ENCODE measurements at places on chromosomes 16 and 17. TPM values are rescaled to one million over a fixed set of nuclear protein-coding genes. Genes with fewer than 3 reads are reported as not detected.

Gene DBNDD1
- polyA plus RNA-seq, result 23.0 TPM

DNA sequence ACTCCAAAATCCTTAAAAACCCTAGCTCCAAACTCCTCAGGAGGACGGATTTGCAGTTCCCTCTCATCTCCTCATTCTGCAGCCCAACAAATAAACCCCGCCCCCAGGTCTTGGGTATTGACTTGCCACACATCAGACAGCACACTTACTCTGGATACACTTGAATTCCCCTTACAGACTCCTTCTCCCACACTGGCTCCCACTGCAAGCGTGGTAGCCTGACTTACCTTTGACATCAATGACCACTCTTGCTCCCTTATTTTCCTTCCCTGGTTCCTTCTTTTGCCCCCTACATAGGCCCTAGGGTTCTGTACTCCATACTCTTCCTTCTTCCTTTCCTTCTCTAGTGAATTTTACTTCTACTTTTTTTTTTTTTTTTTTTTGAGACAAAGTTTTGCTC, 7.5 kb downstream of the RFFL start:
- DNase-seq, result no peak

Gene CSH1
- not detected for polyA plus RNA-seq

Gene TBC1D3G
- not detected for polyA plus RNA-seq

- peak; percentile 41 for DNase-seq
These were observed 163.4 kb upstream of the CIBAR2 start for GRCh38 chr16:85275533-85276249.

- DNase-seq, result peak; percentile 58
These were observed 251.2 kb downstream of the PARN start for GRCh38 chr16:14378689-14379467.

Gene MT1G
- polyA plus RNA-seq, result 0.56 TPM

- no peak for DNase-seq
These were observed 690.1 kb downstream of the WWOX start for GRCh38 chr16:78789561-78789960.

DNA sequence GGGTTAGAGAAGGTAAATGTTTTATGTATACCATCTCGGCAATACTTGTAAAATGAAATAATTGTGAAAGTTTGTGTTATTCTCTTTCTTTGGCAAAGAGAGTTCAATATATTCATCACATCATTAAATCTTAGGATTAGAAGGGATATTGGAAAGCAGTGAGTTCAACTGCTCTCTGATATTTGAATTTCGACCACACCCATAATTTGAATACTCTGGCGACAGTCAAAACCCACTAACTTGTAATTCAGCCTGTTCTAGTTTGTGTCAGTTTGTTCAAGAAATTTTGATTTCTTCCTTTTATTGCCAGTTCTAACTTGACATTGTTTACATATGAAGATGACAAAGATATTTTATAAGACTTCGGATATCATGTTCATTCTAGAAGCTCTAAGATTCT, 1380.5 kb upstream of the CDH8 start:
- DNase-seq, result no peak

GRCh38 chr17:28385406-28385805, 13.9 kb downstream of the SARM1 start:
- DNase-seq, result no peak

Gene ABCC6
- 1.3 TPM for polyA plus RNA-seq

DNA sequence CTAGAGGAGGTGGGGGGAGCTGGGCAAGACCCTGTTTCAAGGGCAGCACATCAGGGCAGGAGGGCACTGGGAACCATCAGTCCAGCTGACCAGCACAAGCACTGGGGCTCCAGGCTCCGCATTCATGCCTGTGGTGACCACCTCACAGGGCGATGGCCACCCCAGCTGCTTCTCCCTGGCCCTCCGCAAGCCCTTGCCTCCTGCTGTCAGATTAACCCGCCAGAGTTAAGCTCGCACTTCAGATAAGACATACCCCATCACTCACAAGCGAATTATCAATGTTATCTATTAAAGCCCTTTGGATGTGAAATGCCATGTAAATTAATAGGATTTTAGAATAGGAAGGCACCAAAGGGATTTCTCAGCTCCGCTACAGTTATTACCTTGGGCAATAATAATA, 105.0 kb downstream of the CCDC182 start:
- DNase-seq, result no peak

Gene LITAFD
- not detected for polyA plus RNA-seq

GRCh38 chr17:49694847-49695697, 12.7 kb downstream of the SLC35B1 start:
- no peak for DNase-seq

Gene CCL8
- polyA plus RNA-seq, result not detected

DNA sequence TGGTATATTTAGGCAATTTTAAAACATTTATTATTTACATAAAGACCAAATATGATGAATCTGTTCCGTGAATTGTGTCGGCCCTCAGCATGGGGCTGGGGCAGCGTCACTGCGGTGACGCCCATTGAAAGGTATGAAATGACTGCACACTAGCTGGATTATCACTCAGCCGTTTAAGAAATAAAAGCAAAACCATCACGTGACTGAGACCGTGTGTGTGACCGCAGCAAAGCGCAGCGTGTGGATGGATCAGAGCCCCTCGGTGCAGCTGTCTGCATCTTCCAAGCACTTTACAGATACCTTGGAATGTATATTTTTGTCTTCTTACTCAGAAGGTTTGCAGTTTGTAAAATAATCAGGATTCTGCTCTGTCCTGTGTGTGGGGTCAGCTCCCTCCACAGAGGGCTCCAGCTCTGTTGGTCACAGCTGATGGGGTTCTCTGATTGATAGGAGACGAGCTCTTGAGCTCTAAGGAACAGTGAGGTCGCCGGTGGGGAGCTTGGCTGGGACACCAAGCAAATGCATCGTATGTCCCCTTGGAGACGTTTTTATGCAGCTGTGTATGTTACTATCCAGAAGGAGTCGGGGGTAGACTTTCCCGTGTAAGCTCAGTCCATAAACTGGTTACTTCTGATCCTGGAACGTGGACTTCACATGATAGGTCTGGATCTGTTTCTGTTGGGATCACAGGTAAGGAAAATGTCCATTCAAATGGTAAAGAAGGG, 45.1 kb downstream of the WDR45B start:
- DNase-seq, result peak; percentile 44

Measured in IMR-90 (cell line).